Kasumi-1 (cell line): ENCODE measurements at places on chromosomes 1 and 21.
A peak's percentile ranks its signal among the peaks of the same experiment; 100 is the strongest.

DNA sequence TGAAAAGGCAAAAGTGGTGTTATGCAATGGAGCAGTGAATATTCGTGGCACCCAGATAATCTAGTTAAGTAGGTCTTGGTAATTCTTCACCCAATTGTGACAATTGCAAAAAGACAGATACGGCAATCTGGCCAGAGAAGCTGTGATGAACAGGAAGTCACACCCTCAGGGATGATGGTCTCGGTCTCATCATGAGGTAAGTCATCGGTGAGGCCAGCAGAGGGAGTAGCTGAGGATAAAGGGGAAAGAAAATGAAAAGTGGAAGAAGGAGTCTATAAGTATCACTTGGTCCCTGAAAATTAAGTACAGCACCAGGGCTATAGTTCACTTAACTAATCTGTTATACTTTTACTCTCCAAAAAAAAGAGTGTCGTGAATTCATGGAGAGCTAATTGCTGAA lies 258.8 kb upstream of the NCAM2 start:
- DNase-seq = peak; percentile 4

- no peak for DNase-seq
These were observed 36.5 kb downstream of the EVA1C start for GRCh38 chr21:32448803-32449594.

GRCh38 chr1:160144921-160145320 lies 6.5 kb upstream of the ATP1A4 start:
- DNase-seq = no peak

DNA sequence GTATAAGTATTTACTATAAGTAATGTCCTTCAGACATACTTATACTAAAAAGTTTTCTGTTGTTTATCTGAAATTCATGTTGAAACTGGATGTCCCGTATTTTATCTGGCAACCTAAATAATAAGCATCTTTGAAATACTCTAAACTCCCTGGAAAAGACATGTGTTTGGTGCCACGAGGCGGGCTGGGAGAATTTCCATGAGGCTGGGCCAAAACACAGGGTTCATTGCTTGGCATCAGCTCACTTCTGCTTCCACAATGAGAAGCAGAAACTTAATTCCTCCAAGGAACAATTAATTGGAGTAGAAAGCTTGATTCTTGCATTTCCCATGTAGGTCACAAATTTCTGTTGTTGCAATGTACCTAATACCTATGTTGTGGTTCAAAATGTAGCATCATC lies 110.2 kb downstream of the PSMG1 start:
- no peak for DNase-seq

GRCh38 chr1:30253807-30254440 lies 469.5 kb downstream of the MATN1 start:
- no peak for DNase-seq

GRCh38 chr1:96206451-96206850 lies 515.1 kb upstream of the PTBP2 start:
- no peak for DNase-seq

DNA sequence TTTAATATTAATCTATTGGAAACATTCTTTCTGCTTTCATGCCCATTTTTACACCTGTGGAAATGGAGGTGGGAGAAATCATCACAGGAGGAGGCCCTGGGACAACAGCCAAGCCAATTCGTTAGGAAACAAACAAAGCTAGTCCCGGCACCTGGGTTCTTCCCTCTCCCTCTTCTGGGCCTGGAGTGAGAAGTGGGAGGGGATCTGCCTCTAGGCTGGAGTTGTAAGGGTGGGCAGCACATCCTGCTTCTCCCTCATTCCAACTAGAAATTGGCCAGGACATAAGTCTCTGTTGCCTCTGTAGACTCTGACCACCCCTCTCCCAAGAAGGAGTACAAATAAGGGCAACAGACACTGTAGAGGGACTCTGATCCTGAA lies 20.2 kb upstream of the ERO1B start:
- no peak for DNase-seq

DNA sequence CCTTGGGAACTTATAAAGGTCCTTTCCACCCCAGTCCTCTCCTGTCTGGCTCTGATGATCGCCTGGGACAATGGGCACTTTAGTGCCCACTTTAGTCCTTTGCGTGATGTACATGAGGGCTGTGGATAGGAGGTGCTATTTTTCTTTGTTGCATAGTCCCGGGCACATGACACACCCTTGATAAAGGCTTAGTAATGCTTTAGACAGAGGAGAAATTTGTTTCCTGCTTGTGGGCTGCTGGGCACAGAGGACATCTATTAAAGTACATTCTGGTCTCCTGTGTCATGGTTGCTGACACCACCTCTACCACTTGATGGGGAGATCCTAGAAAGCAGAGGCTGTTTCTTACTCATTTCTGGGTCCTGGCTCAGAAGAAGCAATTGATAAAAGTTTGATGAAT lies 5.4 kb upstream of the KNCN start:
- no peak for DNase-seq

DNA sequence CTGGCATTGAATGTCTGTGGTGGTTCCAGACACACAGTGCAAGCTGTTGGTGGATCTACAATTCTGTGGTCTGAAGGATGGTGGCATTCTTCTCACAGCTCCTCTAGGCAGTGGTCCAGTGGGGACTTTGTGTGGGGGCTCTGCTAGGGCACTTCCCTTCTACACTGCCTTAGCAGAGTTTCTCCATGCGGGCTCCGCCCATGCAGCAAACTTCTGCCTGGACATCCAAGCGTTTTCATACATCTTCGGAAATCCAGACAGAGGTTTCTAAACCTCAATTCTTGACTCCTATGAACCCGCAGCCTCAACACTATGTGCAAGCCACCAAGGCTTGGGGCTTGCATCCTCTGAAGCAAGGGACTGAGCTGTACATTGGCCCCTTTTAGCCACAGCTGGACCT lies 43.0 kb downstream of the RGS18 start:
- no peak for DNase-seq

GRCh38 chr1:87718241-87718950 lies 389.7 kb downstream of the LMO4 start:
- DNase-seq = no peak

DNA sequence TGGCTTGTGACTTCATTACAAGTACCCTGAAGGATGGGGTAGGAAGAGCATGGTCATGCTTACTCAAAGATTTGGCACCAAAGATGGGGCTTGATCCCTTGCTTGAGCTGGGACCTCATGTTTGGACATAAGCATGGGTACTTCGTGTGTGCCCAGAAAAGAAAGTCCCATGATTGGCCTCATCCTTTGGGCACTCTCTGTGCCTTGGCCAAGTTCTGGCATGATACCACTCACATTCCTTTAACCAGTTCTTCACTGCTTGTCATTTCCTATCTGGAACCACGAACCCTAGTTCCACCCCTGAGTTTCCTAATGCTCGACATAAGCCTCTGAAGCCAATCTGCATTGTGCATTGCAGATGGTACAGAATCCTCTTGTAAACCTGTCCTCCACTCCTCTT lies 107.0 kb downstream of the NAV1 start:
- DNase-seq = peak; percentile 25

GRCh38 chr1:180183426-180183825 lies 28.8 kb downstream of the QSOX1 start:
- no peak for DNase-seq

DNA sequence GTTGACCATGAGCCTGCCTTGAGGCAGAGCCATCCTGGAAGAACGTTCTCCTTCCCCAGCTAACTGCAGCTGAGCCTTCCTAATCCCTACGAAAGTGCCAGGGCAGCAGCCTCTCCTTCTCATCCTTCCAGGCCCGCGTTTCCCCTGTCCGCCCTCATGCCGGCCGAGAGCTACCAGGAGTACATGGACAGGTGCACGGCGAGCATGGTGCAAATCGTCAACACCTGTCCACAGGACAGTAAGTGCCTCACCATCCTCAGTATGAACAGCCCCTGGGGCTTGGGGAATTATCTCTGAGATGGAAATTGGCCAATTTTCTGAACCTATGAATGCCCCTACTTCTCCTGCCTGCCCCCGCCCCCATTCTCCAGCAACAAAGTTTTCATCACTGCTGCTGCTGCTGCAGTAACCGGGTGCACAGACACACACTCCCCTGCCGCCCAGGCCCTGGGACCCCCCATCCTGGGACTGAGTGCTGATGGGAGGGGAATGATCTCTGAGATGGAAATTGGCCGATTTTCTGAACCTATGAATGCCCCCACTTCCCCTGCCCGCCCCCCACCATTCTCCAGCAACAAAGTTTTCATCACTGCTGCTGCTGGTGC lies 39.6 kb downstream of the UBASH3A start:
- no peak for DNase-seq

DNA sequence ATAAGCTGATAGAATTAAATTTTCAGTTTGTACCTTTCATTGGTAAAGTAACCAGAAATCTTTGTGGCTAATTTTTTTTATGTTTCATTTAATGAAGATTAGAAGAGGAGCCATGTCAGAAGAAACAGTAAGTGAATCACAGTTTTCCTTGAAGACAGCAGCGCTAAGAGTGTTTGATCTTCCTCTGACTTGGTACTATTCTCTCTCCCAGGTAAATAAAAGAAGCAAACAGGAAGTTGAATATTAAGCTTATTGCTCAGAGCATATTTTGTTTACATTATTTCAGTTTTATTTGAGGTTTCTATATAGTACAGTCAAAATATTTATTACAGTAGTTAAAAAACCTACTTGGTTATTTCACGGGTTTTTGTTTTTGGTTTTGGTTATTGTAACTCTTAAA lies 3.7 kb downstream of the MIGA1 start:
- DNase-seq = no peak

DNA sequence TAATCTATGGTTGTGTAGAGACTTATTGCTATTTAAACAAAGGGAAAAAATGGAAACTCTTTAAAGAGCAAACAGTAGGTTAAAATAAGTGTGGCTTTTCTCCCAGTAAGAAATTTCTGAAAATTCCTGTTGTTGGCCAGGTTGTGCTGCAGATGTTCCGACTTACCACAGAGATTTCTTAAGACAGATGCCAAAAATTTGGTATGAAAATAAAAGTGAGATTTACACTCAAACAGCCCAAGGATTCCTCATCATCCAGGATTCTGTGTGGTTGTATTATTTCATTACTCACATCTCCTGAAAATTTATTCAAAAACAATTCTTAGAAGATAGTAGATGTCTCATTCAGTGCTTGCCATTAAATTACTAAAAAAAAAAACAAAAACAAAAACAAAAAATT lies 296.7 kb upstream of the PTBP2 start:
- no peak for DNase-seq
